ENCODE measurements at places on chromosomes 6 and 20.

DNA sequence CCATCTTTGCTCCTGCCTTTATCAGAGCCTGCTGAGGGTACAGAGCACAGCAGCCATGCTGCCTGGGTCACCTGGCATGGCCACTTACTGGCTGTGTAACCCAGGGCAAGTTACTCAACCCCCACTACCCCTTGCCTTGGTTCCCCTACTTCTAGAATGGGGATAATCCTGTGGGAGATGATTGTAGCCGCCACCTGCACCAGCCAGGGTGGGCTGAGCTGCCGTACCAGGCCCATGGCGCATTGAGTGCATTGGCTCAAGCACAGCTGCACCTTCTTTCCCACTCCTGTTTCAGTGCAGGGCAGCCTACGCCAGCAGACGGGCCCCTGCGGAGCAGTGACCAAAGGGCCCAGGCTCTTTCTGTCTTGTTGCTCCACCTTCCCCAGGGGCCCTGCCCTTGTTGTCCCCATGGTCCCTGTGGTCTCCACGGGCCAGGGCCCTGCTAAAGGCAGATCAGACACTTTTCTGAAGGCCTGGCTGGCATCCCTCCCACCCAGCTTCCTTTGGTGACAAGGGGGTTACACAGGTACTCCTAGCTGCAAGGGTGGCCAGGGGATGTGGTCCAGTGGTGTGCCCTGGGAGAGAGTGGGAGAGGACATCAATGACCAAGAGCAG lies 159.4 kb upstream of the MLN start:
- DNase-seq, result no peak

DNA sequence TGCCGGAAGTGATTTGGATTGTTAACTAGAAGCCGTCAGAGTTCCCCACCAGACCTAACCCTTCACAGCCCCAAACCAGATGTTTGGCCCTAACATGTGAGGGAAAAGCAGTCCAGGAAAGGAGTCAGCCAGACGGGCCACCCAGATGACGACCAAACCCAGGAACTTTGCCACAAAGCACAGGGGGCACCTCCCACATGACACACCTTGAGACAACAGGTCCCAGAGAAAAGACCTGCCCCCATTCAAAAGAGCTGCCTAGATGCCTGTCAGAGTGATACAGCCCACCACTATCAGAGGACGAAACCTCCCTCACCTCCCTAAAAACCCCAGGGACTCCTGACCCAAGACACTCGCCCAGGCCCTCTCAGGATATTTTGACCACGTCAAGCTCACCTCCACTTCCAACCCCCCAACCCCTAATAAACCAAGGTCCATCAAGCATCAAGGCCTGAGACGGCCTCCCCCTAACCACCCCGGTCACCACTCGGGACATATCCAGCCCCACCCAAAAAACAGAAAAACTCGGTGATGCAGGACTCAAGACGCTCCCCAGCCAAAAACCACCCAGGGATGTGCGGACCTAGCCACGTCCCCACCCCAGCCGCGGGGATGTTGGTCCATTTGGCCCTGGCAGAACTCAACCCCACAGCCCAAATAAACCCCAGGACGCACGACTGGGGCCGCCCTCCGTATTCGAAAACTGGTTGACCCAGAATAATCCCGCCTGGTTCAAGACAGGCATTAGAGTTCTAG lies 662 bp downstream of the ZNF343 start:
- no peak for DNase-seq

DNA sequence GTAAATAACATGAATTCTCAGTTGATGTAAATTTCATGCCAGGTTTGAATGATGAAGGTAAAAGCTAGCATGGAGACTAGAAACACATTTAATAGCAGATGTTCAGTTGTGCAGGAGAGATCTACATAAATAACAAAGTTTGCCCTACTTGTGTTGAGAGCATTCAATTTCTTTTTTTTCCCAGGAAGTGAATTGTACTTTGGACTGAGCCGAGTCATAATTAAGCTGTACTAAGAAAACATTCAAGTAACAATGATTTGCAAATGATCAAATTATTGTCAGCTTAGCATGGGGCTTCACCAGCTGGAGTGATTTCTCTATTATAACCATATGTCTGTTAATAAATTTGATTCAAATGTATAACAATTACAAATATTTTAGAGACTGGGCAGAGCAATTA lies 893.5 kb upstream of the MAP3K7 start:
- no peak for DNase-seq

GRCh38 chr6:154450498-154450897 lies 60.0 kb downstream of the CNKSR3 start:
- no peak for DNase-seq

- peak; percentile 15 for DNase-seq
Measured at GRCh38 chr20:856361-856775, 22.9 kb downstream of the FAM110A start.

- no peak for DNase-seq
Measured at GRCh38 chr20:18255526-18255925, 32.8 kb upstream of the ZNF133 start.

DNA sequence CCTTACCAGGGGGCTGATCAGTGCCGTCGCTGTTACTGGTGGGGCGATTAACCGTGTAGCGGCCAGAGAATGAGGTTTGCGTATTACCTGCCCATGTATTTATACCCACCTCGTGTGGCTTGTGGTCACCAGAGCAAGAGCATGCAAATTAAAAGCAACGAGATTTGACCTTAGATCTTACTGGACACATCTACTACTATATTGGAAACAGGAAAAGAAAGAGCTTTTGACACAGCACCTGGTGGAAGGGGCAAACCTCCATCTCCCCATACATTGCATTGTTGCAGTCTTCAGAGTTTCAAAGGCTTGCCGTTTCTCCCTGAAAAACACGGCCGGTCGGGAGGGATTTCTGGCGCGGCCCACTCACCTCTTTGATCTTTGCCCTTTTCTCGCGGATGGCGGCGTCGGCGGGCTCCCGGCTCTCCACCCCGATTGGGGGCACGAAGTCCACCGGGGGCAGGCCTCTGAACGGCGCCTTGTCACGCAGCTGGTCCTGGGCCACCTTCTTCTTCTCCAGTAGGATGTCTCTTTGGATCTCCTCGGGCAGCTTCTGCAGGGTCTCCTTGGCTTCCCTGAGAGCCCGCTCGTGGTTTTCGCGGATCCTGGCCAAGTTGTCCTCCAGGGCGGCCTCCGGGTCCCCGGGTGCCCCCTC lies 1.3 kb downstream of the MAN1A1 start:
- peak; percentile 29 for DNase-seq

DNA sequence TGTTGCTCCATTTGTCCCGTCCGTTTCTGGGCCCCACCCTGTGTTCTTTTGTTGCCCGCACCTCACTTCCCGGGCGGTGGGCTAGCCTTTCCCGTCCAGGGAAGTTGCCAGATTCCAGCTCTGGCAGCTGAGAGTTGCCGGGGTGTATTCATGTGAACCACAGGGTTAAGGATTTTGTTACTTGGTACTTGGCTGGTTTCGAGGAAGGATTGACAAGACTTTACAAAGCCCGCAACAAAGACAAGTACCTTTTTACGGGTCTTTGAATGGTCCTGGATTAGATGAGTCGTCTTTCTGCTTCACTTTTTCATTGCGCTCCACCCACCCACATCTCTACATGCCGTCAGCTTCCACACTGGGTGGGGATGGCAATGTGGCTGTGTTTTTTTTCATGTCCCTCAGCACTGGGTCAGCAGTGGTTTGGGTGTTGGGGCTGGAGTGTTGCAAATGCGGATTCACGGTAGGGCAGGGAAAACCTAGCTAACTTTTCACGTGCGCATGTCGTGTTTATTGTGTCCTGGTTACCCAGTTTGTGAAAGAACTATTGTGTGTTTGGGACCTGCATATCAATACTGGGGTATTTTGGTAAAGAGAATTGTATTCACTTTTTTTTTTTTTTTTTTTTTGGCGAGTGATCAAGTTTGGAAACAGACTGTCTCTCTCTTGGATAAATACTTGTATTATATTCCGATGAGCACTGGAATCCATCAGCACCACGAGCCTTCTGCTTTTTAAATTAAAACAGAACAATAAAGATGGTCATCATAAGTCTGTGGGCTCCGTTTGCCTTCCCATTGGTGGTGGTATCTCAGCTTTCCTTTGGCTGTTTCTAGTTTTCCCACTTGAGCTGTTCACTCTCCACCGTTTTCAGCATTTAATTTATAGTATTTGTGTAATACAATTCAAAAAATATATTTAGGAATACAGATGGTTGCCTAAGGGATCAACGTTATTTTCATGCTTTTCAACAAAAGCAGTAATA lies 1.2 kb downstream of the DUSP22 start:
- no peak for DNase-seq

DNA sequence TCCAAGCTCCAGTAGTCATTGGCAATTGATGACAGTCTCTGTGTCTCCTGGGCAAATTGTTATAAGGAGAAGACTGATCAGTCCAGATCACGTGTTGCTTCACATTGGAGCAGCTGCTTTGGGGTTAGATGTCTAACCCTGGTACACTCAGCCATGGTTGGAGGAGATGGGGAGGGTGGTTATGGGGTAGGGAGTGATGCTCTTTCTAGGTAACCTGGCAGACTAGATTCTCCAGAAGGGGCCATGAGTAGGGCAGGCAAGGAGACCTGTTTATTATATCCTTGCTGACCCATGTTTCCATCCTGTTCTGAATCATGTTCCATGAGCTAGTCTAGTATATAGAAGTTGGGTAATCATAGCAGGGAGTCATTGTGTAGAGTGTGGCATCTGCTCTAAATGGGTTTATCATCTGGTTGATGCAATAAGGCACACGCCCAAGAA lies 50.8 kb upstream of the BACH2 start:
- DNase-seq, result no peak

DNA sequence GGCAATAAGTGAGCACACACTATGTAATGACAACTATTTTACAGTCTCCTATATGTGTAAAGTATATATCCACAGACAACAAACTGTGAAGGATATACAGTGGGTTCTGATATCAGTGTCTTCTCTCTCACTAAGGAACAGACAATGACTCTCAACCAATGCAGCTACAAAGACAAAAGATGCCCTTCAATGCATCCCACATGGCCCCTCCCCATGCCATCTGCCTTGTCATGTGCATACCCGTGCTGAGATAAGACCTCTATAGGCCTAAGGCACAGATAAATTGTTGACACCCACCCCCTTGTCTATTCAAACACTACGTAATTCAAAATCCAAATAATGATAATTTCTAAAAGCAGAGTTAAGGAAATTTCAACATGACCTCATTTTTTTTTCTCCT lies 1123.5 kb upstream of the MAP3K7 start:
- DNase-seq, result no peak

GRCh38 chr20:47265214-47265613 lies 91.3 kb downstream of the ZMYND8 start:
- no peak for DNase-seq

DNA sequence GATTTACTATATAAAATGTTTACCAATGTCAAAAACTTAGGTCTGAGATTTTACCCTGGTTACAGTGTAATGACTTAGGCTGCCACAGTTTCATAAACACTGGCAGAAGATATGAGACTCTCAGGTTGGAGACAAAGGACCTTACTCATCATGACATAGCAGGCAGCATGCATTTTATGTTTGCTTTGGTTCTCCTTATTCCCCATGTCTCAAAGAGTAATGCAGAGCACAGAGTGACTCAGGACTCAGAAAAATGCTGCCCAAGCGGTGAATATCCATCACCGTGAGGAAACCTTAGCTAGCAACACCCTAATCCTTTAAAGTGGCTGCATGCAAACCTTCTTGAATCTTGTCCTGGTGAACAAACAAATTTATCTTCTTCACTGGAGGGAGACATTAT lies 112.1 kb upstream of the EYS start:
- DNase-seq, result no peak

DNA sequence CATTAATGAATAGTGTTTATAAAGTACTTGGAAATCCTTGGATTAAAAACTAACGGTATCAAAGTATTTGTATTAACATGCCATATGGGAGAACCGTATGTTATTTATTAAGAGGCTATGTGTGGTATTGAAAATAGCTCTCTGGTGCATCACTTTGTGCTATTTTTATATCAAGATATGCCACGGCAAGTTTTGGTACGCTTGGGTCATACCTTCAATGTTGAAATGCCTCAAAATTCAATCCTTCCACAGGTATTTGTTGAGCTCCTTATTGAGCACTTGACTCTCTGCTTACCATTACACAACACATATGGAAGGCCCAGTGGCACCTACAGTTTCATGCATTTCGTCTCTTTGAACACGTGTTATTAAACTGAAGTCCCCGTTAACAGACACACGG lies 647.9 kb downstream of the KIF16B start:
- DNase-seq, result no peak

DNA sequence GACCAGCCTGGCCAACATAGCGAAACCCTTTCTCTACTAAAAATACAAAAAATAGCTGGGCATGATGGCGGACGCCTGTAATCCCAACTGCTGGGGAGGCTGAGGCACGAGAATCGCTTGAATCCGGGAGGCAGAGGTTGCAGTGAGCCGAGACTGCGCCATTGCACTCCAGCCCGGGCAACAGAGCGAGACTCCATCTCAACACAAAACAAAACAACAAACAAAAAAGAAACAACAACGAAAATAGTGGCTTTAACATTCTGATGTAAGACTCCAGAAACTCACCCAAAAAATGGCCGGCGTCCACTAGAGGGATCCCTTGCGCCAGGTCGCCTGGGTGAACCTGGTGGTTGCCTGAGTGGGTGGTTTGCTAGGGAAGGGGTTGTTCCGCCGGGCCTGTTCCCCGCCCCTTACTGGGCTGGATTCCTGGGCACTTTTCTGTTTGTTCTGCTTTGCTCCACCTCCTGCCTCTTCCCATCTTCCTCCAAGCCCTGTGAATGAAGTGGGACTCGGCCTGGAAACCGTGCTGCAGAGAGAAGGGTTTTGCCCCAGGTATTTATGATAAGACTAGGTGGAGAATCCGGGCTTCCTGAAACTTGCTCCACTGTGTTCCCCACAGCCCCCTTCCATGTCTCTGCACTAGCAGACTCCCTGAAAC lies 1.5 kb downstream of the PABPC1L start:
- peak; percentile 9 for DNase-seq

DNA sequence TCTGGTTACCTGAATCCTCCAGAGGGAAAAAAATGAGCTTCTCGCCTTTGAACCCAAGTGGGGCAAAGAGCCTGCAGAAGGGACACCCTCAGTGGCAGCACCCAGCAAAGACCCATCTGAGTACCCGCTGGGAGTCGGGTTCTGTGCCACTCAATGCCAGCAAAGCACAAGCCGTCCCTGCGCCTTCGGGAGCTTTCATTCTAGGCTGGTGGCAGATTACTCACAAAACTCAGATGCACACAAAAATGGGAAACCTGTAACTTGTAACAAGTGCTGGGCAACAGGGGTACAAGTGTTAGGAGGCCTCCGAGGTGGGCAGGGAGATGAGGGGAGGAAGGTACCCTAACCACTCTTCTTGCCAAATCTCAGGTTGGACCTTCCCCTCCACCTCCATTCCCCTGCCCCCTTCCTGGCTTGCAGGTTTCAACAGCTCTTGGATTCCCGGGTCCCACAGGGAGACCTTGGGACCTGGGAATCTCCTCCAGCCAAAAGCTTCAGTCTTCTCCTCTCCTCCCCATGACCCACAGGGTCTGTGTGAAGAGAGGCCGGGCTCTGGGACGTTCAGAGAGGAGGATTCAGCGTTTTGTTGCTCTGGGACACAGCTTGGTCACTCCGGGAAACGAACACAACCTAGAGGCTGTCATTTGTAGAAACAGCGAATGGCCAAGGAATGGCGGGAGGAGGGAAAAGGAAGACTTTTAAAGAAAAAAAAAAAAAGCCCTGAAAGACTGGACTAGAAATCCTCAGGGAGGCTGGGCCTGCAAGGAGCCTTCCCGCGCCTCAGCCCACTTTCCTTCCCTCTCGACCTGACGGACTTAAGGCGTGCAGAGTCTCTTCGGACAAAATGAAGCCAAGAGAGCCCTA lies 1.2 kb upstream of the PARD6B start:
- DNase-seq, result no peak

- DNase-seq, result no peak
Measured at GRCh38 chr6:81749707-81750106, 2.8 kb downstream of the TENT5A start.

- DNase-seq, result no peak
Measured at GRCh38 chr6:129499843-129500219, 210.1 kb downstream of the ARHGAP18 start.

All from effector CD8-positive, alpha-beta T cell (primary cell).